ENCODE measurements at places on chromosomes 1 and 21.
A peak's percentile ranks its signal among the peaks of the same experiment; 100 is the strongest.

- DNase-seq: no peak
Measured at GRCh38 chr1:29279951-29280391, 43.6 kb downstream of the PTPRU start.

- no peak for DNase-seq
Measured at GRCh38 chr21:45029948-45030681, 44.3 kb upstream of the ADARB1 start.

DNA sequence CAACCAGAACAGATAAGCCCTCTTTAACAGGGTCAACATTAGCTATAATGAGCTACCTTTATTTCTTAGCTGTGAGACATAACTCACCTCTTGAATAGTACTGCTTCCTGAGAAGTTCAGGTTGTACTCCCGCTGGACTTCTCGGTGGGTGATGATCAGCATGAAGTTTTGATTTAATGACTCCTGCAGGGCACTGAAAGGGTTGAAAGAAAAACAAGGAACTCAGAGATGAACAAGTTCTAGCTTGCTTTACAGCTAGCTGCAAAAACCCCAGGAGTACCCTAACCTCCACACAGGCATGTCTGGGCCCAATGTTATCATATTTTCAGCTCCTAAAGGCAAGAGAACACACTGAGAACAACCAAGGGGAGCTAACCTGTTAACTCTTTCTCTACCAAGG lies 254.4 kb downstream of the FAF1 start:
- DNase-seq: peak; percentile 12

- DNase-seq: peak; percentile 54
Measured at GRCh38 chr1:89547563-89548116, 23.0 kb downstream of the LRRC8B start.

GRCh38 chr1:62391369-62391971 lies 45.4 kb upstream of the USP1 start:
- no peak for DNase-seq

DNA sequence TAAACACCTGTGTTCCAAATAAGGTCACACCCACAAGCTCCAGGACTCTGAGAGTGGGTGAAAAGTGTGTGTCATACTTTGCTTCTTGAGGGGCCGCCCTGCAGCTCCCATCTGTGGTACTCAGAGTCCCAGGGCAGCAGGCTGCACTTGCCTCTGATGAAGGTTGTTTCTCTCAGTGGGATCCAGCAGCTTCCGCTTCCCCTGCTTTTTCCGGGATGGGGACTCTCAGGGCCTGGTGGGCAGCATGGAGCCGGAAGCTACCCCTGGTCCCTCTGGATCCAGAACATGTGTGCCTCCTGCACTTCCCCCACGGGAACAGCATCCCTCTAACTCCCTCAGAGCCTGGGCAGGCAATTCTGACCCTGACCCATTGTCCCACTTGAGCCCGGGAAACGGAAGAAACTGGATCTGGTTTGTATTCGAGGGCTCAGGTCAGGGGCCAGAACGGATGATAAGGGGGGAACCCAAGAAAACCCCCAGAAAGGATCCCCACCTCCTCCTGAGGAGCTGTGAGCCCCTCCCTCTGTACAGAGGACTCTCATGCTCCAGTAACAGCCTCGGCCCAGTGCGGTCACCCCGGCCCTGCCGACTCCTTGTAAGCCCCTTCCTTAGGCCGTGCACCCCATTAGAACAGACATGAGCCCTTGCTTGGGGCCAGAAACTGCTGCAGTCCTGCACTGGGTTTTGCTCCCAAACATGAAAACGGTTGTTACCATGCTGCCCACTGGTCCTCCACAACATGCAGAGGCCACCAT lies 189.5 kb upstream of the C1orf174 start:
- DNase-seq: no peak

DNA sequence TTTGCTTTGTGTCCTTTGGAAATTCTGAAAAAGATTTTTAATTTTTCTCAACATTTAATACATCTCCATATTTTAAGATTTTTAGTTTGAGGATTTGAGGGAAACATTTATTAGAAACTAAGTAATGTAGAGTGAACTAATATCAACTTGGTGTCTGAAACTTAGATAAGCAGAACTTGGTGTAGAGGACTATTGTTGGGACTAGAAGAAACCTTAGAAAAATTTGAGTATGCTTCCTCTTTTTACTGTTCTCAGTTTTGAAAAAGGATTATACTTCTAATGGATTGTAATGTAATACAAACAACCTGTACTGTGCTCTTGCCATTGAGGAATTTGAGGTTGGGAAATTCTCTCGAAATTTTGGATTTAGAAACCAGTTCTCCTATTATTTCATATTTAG lies 2.4 kb downstream of the FNBP1L start:
- no peak for DNase-seq

- DNase-seq: no peak
Measured at GRCh38 chr1:154406572-154406879, 1.4 kb downstream of the IL6R start.

- no peak for DNase-seq
Measured at GRCh38 chr1:171834821-171835220, 6.5 kb upstream of the DNM3 start.

DNA sequence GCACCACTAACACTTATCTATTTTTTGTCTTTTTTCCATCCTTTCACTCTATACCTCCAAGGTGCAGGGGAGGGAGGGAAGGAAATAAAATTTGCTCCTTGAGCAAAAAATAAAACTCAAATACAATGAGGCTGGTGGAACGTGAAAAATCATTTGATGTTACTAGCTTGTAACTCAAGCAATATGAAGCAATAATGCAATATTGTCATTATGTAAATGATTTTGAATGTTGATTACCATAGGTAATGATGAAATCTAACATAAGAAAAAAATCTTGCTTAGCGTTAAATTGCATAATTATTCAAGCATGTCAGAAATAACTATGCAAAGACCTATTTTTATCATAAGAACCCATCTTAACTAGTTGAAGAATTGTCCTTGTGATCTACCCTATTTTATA lies 277.7 kb downstream of the KCTD3 start:
- no peak for DNase-seq

GRCh38 chr1:60103186-60103585 lies 29.6 kb upstream of the C1orf87 start:
- no peak for DNase-seq

- DNase-seq: no peak
Measured at GRCh38 chr1:14794906-14795305, 196.4 kb downstream of the KAZN start.

- DNase-seq: no peak
Measured at GRCh38 chr1:62263814-62264353, 55.4 kb downstream of the KANK4 start.

DNA sequence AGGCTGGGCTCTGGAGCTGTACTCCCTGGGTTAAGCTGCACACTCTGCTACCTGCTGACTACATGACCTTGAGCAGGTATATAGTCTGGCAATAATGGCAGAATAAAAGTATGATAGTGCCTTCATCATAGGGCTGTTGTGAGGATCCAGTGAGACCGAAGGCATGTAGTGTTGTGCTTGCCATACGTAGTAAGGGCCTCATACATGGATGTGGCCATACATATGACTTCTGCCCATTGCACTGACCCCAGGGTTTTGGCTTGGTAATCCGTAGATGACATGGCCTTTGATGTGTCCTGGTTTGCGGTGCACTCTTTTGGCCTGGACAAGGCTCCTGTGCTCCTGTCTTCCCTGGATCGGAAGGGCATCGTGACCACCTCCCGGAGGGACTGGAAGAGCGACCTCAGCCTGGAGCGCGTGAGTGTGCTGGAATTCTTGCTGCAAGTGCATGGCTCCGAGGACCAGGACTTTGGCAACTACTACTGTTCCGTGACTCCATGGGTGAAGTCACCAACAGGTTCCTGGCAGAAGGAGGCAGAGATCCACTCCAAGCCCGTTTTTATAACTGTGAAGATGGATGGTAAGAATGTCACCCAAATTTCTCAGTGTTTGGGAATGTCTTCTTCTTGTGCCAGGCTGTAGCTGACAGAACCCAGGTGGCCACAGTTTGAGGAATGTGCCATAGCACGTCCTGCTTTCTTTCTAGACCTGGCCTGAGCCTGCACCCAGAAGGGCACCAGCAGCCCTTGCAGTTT lies 17.0 kb upstream of the CD101 start:
- no peak for DNase-seq

- DNase-seq: no peak
Measured at GRCh38 chr1:33377756-33378155, 53.1 kb downstream of the PHC2 start.

GRCh38 chr1:159250638-159251216 lies 46.1 kb downstream of the ACKR1 start:
- DNase-seq: no peak

GRCh38 chr1:16451841-16452528 lies 11.5 kb downstream of the NECAP2 start:
- no peak for DNase-seq
